AG10803 (cell line): ENCODE measurements at places on chromosomes 16 and 17.

DNA sequence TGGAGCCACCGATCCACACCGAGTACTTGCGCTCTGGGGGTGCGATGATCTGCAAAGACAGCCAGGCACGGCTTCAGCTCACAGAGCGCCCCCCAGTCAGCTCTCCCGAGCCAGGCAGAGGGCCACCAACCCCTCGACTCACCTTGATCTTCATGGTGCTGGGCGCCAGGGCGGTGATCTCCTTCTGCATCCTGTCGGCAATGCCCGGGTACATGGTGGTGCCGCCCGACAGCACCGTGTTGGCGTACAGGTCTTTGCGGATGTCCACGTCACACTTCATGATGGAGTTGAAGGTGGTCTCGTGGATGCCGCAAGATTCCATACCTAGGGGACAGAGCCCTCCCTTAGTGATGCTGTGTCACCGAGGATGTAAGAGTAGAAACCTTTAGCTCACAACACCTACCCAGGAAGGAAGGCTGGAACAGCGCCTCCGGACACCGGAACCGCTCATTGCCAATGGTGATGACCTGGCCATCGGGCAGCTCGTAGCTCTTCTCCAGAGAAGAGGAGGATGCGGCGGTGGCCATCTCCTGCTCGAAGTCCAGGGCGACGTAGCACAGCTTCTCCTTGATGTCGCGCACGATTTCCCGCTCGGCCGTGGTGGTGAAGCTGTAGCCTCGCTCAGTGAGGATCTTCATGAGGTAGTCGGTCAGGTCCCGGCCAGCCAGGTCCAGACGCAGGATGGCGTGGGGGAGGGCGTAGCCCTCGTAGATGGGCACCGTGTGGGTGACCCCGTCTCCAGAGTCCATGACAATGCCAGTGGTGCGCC, 1.6 kb downstream of the ACTG1 start:
- no peak for DNase-seq

DNA sequence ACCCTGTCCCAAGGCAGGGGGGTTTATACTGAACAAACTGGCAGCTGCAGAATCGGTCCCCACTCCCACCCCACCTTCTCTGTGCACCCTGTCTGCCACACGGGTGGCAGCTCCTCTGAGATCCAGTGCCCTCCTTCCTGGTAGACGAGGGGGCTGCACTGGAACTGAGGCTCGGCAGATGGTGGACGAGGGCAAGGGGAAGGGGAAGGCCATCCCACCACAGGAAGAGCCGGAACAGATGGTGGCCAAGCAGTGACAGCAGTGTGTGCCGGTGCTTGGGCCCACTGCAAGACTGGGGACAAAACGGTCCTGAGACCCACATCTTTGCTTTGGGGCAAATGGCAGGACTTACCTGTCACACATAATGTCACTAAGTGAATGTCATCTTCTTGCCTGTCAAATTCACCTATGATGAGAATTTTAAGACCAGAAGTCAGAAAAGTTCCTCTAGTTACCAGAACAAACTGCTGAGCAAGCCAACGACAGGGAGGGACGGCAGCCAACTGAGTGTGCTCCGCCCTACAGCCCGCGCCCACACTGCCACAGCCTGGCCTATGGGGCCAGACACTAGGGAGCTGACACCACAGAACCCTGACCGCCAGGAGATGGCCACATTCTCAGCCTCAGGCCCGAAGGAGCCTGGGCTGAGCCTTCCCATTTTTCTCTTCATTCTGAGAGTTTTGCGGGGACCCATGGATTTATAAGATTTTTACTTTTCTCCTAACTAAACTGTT, 14.4 kb downstream of the NTAN1 start:
- peak; percentile 79 for DNase-seq

DNA sequence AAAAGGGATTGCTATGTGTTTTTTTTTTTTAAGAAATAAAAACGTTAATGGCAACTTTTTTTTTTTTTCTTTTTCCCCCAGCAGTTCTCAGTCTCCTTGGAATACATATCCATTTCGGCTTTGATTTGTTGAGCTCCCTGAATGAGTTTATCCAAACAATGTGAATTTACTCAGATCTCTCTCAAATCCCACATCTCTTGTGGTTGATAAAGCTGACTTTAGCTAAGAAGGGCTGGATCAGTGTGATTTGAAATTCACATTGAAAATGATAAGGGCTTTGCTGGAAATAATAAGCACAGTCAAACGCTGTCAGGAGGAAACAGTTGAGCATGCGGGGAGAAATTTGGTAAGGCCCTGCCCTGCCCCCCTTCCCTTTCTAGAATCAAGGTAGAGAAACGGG, 74.1 kb upstream of the IRX3 start:
- DNase-seq = no peak

GRCh38 chr16:66399930-66400329, 27.2 kb upstream of the BEAN1 start:
- no peak for DNase-seq

GRCh38 chr16:12965274-12965804, 63.9 kb downstream of the SHISA9 start:
- DNase-seq = no peak

DNA sequence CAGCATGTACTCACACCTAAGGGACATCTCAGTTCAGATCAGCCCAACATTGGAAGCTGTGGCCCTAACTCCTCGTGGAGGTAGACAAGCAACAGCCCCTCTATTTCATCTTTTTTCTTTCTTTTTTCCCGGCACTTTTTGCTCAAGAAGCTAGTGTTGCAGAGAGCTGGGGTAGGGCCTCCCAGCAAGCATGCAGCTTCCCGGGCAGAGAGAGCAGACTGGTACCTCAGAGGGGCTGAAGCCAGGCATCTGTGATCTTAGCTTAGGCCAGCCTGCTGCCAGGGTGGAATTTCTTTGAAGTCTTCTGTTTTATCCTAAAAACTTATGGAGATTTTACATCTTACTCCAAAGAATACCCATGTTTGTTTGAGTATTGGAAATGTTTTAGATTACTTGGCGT, 195.4 kb downstream of the C16orf95 start:
- no peak for DNase-seq

DNA sequence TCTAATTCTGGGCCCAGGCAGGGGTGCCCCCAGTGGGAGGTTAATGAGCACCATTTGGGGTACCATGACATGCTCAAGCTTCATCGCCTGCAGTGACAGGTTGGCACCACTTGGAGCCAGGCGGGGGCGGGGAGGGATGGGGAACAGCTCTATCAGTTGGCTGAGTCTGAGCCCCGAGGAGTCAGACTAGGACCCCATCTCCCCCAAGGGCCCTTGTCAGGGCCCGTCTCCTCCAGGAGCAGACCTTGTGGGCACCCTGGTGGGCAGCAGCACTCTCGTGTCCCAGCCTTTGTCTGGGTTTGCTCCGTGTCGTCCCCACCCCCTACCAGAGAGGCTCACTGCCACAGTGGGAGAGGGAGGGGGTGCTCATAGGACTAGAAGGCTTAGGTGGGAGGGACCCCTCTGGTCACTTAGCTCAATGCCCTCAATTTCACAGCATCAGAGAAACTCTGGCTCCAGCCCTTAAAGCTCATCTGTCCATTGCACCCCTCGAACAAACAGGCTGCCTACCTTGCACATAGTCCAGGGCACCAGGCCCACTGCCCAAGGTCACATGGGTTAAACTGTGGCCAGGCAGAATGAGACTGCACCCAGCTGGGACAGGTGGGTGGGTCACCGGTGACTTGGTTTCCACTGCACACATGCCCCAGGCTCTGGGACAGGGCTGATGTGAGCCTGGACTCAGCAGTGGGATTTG, 4.1 kb downstream of the PPP1R9B start:
- DNase-seq = no peak

- no peak for DNase-seq
Observed at GRCh38 chr17:33667671-33668070, 374.6 kb upstream of the ASIC2 start.

GRCh38 chr16:12126091-12126806, 149.7 kb downstream of the SNX29 start:
- DNase-seq = no peak

- DNase-seq = no peak
Observed at GRCh38 chr17:78535273-78536197, 41.7 kb downstream of the DNAH17 start.

DNA sequence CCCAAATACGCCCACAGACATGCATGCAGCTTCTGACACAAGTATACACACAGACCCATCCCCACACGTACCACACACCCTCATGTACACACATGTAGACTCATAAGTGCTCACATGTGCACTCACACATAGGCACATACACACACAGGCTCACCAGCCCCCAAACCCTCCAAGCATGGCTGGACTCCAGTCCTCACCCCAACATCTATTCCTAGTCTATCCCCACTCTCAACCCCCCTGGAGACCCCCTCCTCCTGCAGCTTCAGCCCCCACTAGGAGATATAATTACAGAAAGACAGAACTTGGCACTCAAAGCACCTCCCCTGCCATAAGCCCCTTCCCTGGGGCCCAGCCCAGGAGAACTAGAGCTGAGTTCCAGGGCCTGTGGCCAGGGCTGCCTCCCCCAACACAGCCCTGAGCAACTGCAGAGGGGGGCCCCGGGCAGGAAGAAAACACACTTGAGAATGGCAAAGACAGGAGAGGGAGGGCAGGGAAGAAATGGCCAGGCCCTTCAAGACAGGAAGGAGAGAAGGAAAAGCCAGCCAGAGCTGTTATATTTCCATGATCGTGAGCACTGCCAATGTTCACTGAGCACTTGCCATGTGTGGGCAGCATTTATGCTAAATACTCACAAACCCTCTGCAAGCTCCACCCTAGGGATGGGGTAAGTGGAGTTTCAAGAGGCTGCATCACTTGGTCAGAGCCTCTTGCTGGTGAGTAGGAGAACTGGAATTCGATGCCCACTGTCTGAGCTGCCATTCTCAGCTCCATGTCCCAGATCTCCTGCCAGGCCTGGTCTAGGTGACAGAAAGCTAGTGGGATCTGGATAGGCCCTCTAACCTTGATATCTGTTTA, 224.5 kb downstream of the ZNF423 start:
- DNase-seq = peak; percentile 57

DNA sequence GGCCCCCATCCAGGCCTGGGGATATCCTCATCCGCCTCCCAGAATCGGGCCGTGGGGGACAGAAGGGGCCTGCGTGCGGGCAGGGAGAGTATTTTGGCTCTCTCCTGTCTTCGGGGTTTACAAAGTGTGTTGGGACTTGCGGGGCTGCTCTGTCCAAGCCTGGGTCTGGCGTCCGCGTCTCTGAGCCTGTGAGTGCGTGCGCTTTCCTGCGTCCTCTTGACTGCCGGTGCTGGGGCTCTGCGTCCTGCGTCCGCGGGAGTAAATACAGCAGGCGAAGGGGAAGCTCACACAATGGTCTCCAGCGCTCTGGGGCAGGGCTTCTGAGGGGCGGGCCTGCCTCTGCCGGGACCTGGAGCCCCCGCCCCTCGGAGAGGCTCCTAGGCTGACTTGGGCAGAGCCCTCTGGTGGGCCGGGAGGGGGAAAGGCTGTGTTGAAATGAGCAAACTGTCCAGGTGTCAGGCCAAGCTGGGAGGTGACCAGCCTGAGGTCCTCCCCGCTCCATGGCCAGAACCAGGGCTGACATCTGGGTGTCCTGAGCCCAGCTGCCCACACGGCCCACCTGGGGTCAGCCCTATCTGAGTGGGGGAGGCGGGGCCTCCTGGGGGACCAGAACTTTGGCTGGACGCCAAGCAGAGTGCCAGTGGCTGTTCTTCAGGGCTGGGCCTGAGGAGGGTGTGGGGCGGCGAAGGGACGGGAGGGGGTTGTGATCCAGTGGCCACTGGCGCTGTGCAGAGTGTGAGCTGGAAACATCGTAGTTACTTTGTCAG, 233.6 kb downstream of the SEC14L1 start:
- DNase-seq = peak; percentile 85
